GM23338 (cell line): ENCODE measurements at places on chromosomes 13 and 19. TPM values are rescaled to one million over a fixed set of nuclear protein-coding genes. Genes with fewer than 3 reads are reported as not detected.

DNA sequence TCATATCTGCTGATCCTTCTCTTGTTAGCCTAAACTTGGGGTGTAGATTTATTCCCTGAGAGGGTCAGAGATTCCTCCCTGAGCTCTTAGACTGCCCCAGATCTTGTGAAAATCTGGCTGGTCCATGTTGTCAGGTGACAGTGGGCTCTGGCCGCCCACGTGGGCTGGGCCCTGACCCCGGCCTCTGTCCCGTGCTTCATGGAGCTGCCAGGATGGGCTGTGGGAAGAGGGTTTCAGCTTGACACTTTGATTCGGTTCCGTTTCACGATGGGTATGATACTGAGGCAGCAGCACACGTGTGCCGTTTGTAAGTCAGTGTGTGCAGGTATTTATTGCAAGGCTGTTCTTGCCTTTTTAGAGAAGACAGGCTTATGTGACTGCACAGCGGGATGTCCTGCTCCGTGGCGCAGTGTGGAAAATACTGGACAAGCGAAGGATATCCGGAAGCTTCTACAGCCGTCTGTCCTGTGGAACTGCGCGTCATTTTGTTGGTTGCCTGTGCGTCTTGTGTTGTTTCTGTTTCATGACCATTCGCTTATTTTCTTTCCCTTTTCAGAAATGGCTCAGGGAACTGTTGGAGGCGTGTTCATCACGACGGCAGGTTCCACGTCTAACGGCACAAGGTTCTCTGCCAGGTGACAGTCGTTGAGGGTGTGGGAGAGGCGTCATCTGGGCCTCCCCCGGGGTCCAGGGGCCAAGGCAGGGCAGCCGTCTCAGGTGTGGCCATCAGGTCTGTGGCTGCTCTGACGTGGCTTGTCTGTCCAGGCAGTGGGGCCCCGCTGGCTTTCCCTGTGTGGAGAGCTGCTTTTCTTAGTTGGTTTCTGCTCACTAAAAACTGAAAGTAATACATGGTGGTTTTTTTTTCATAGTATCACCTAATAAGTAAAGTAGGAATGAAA is 20.5 kb downstream of the ATP4B start:
- H3K27ac ChIP-seq = no peak overlapping the region
- H3K27me3 ChIP-seq = no peaks in the 10 kb centered on the region
- peaks cover 24% of the 10 kb centered on the region for H3K36me3 ChIP-seq
- no peak for DNase-seq
- H3K4me1 ChIP-seq = no peaks in the 10 kb centered on the region

GRCh38 chr19:54209811-54210494 is 9.3 kb downstream of the RPS9 start:
- peaks cover 6% of the 10 kb centered on the region for H3K4me1 ChIP-seq
- no peaks in the 10 kb centered on the region for H3K27me3 ChIP-seq
- DNase-seq = no peak
- peaks cover 20% of the 10 kb centered on the region for H3K36me3 ChIP-seq

The ZNF564 gene
- total RNA-seq = 8.6 and 8.9 TPM in 2 replicates

DNA sequence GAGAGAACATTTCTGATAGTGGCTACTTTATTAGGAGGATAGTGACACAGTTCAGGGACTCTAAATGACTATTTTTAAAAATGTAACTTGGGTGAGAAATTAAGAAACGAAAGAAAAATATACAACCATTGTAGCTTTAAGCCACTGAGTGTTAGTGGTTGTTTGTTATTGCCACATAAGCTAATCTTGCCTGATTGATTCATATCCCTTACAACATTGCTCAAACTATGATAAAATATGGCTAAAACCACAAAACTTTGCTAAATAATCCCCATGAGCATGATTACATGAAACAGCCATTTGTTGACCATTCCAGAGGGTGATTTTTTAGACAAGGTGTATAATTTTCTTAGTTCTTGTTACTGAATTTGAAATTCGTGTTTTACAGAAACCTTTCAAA is 343.4 kb downstream of the SLITRK5 start:
- no peak overlapping the region for H3K27ac ChIP-seq
- no peaks in the 10 kb centered on the region for H3K36me3 ChIP-seq
- DNase-seq = no peak
- H3K27me3 ChIP-seq = no peaks in the 10 kb centered on the region

DNA sequence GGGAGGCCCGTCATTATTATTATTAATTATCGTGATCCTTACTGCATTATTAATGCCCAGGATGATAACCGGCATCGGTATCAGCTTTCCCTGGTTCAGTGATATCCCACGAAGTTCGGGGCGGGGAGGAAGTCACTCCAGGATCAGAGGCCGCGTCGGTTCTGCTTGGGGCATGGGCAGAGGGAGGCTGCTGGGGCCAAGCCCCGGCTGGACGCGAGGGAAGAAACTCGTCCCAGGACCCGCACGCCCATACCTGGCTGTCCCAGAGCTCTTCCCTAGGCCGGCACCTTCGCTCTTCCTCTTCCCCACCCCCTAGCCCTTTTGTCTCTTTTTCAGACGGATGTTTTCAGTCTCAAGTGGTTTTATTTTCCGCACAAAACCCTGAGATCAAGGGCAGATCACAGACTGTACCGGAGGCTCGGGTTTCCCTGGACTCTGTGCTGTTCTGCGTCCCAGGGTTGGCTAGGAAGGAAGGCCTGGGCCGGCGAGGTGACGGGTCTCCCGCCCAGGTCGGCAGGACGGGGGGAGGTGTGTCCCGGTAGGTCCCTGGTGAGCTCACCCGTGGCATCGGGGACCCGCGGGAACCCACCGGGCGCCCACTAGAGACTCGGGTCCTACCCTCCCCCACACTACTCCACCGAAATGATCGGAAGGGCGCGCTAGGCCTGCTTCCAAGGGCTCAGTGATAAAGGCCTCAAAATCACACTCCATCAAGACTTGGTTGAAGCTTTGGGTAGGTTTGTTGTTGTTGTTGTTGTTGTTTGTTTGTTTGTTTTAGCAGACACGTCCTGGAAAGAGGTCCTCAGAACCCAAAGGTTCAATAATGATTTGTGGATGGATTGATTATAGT is 7.9 kb downstream of the ZIC2 start:
- H3K27ac ChIP-seq = no peak overlapping the region
- peak; percentile 61 for DNase-seq
- H3K36me3 ChIP-seq = peaks cover 6% of the 10 kb centered on the region; the same call in 1 of the 2 replicates
- H3K27me3 ChIP-seq = peaks cover 96% of the 10 kb centered on the region
- peak overlapping the region; percentile 54 for H3K4me3 ChIP-seq

- no peak overlapping the region for H3K27ac ChIP-seq
- no peak for DNase-seq
Measured at GRCh38 chr13:39054112-39054511, 15.9 kb downstream of the NHLRC3 start.

The TLE2 gene
- total RNA-seq = 21.3 and 22.8 TPM in 2 replicates

DNA sequence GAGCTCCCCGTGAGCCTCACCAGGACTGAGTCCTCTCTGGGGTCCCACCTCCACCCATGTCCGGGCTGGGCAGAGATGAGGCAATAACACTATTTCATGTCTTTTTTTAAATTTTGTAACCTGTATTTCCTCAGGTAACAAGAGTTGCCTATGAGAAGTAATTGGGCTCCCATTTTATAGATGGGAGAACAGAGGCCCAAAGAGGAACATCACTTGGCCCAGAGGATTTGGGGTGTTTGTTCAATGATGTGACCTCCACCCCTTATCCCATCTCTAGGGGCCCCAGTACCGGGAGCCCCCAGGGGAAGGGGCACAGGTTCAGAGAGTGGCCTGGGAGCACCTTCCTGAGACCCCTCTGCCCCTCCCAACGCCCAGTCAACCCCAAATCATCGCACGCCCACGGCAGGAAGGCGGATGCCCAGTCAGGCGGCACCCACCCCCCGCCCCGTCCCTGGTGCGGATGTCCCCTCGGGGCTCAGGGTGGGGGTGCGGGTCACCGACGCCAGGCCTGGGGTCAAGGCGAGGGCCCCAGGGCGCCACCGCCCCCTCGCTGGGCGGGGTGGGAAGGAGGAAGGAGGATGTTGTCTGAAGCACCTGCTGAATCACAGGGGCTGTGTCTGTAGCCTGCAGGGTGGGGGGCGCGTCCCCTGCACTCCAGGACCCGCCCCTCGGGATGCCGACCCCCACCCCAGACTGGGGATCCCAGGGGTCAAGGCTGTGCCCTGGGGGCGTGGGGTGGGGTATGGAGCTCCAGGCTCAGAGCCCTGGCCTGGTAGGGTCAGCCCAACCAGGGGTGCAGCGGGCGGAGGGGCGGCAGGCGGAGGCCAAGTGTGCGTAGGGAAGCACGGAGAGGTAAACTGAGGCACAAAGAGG is 9.0 kb upstream of the CIRBP start:
- no peaks in the 10 kb centered on the region for H3K27me3 ChIP-seq
- peaks cover 15% of the 10 kb centered on the region for H3K36me3 ChIP-seq
- peaks cover 58% of the 10 kb centered on the region for H3K4me1 ChIP-seq
- peak overlapping the region; percentile 94 for H3K27ac ChIP-seq

The ACTMAP gene
- 10.3 and 14.9 TPM in 2 replicates for total RNA-seq

DNA sequence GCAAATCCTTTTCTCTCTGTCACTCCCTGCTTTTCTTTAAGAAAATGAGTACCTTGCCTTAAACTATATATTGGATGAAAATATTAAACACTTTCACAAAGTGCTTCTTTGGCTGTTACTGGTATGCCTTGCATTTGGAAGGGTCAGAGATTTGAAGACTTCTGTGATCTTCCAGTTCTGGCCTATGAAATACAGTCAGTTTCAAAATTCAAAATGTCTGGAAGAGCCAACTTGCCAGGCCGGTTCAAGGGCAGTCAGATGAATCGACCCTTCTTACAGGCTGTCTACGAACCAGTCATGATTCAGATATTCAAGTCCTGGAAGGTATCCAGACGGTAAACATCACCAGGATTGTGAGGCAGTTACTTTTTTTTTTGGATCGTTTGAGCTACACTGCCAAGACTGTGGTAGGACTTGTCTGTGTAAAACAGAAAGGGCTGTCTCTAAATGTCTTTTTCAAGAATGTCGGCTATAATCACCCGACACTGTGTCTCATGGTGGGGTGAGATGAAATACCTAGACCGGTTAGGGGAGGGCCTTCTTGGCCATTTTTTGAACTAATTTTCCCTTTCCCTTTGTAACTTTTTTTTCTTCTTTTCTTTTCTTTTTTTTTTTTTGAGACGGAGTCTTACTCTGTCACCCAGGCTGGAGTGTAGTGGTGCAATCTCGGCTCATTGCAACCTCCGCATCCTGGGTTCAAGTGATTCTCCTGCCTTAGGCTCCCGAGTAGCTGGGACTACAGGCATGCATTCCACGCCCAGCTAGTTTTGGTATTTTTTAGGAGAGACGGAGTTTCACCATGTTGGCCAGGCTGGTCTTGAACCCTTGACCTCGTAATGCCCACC is 11.2 kb downstream of the ACTN4 start:
- no peak overlapping the region for H3K4me3 ChIP-seq
- peak overlapping the region; percentile 99 for H3K27ac ChIP-seq
- peaks cover 94% of the 10 kb centered on the region for H3K4me1 ChIP-seq
- H3K36me3 ChIP-seq = 0 out of 2 replicates have a peak, but pooled peaks cover 4% of the 10 kb centered on the region
- no peaks in the 10 kb centered on the region for H3K27me3 ChIP-seq
- DNase-seq = no peak
